NCI-H2171 treated with DMSO at 0.1 percent for 48 hours (cell line): ENCODE measurements at places on chromosomes 1 and 21.

DNA sequence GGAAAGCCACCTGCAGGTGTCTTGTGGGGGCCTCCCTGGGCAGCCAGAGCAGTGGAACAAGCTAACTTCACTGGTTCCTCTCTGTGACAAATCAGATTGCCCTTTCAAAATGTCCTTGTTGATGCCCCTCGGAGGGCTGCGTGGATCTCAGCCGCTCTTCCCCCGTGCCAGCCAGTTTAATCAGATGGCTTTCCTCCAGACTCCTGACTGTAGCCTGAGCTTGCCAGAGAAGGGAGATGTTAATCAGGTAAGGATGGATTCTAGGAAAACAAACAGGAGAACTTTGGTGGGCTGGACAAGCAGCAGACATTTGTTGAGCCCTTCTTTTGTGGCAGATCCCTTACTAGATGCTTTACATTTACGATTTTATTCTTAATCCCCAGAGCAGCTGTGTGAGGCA, 88.2 kb downstream of the DMRTA2 start:
- no peak for DNase-seq

DNA sequence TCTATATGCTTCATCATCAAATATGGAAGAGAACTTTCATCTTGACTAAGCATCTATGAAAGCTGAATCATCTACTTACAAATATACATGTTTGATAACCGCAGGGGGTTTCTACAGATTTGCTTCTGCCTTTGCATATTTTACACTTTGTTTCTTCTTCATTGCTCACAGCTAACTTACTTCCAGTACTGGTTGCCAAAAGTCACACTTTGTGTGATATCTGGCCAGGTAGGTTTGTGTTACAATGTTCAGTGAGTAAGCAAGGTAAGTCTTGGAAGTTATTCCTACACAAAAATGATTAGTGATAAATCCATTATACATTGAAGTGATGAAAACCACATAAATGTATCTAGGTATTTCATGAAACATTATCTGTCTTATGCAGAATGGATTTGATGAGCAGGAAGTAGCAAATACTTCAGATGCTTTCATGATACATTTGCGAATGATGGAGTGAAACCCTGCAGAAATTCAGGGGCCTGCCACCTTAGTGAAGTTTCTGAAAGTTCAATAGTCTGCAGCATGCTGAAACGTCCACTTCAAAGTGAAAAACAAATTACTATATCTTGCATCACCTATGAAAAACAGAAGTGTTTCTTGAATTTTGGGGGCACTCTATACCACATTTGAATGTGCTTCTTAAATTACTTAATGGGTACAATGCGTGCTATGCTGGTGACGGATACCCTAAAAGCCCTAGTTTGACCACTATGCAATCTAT, 187.3 kb downstream of the ATP6V1G3 start:
- DNase-seq, result no peak

- DNase-seq, result no peak
These were observed 13.3 kb downstream of the ITGB2 start for GRCh38 chr21:44907225-44907965.

DNA sequence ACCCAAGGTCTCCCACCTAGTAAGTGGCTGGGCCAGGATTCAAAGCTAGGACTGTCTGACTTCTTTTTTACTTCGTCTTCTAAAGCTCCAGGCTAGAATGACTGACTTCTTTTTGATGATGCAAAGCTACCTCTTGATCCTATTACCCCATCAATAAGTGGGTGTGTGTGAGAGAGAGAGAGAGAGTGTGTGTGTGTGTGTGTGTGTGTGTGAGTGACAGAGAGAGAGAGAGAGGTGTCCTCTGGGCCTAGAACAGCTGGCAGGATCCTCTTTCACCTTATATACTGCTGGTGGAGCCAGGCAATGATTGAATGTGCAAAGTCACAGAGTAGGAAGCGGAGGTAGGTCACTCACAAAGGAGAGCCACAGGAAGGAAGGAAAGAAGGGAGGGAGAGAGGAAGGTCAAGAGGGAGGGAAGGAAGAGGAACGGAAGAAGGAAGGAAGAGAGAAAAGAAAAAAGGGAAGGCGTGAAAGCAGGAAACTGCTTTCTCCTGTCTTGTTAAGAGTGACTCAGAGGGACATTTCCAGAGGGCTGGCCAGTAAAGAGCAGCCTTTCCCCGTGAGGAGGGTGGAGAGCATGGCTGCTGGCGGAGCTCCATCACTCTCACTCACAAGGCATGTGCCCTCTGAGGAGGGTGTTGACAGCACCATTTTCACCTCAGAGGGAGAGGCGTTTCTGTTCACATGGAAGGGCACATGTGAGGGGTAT, 68.9 kb downstream of the CDC7 start:
- no peak for DNase-seq

GRCh38 chr1:25195835-25196234, 36.5 kb downstream of the SYF2 start:
- DNase-seq, result peak; percentile 50

- DNase-seq, result no peak
These were observed 819.3 kb downstream of the PLA2G4A start for GRCh38 chr1:187648091-187648490.

DNA sequence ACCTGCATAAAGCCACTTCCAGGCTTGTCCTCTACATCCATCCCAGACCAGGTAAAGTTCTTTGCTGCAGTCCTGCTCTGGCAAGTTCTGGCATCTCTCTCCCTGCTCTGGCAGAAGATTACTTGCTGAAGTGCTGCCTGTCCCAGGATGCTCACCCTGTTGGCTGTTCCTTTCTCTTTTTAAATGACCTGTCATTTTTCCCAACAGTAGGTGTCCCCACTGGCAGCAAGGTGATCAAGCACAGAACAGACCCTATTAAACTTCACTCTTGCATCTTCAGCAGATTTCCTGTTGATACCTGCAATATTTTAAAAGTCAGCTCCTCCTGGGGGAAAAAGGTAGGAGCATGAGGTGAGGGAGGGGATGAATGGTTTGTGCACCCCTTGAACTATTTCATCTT, 332.6 kb downstream of the PBX1 start:
- peak; percentile 11 for DNase-seq

- no peak for DNase-seq
These were observed 28.6 kb upstream of the STUM start for GRCh38 chr1:226519716-226520598.

DNA sequence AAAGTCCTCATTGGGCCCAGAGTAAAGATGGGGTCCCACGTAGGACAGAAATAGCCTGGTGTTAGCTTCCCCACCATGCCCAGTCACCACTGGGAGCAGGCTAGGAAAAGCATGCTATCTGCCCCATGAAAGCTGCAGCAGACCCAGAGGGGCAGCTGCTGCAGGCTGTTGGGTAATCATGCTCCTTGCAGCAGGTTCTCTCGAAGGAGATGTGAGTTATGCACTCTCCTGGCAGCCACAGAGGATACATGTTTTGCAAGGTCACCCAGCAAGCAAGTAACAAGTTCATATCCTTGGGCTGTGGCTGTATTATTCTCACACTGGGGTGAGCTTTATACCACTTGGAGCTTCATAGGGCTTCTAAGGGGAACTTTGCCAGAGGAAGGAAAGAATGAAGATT, 9.1 kb upstream of the HEYL start:
- no peak for DNase-seq

DNA sequence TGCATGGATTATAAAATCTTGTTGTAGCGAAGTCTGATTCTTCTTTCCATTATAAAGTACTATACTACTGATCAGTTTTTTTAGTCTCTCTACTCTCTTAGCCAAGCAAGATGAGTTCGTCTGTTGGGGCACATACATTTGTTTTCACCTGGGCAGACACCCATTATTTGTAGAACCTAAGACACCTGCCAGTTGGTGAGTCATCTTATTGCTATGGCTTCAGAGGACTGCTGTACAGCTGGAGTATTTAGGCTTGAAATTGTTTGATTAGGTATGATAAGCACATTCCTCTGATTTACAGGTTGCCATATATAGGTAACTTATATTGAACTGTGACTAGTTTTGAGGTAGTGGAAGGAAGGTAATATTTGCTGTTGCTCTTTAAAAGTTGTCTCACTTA, 17.2 kb downstream of the RBM15 start:
- DNase-seq, result peak; percentile 22

- no peak for DNase-seq
These were observed 53.7 kb upstream of the ZNF326 start for GRCh38 chr1:89941110-89941766.
